Activated naive CD8-positive, alpha-beta T cell treated with anti-CD3 and anti-CD28 coated beads, Interleukin-2, amount 50 U/mL, for 24 hours (primary cell): ENCODE measurements at places on chromosomes 13 and 19.
A peak's percentile ranks its signal among the peaks of the same experiment; 100 is the strongest.

DNA sequence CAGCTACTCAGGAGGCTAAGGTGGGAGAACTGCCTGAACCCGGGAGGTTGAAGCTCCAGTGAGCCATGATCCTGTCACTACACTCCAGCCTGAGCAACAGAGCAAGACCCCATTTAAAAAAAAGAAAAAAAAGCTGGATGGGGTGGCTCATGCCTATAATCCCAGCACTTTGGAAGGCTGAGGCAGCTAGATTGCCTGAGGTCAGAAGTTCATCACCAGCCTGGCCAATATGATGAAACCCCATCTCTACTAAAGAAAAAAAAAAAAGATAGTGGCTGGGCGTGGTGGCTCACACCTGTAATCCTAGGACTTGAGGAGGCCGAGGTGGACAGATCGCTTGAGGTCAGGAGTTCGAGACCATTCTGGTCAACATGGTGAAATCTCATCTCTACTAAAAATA is 15.0 kb downstream of the LTBP4 start:
- peaks cover 47% of the 10 kb centered on the region for H3K4me1 ChIP-seq
- peak overlapping the region; percentile 98 for H3K27ac ChIP-seq
- H3K27me3 ChIP-seq: no peaks in the 10 kb centered on the region
- no peak overlapping the region for H3K4me3 ChIP-seq

- DNase-seq: no peak
- no peak overlapping the region for H3K27ac ChIP-seq
- peaks cover 2% of the 10 kb centered on the region for H3K27me3 ChIP-seq
- H3K4me3 ChIP-seq: no peak overlapping the region
Measured at GRCh38 chr13:44620057-44620456, 43.9 kb upstream of the TSC22D1 start.

GRCh38 chr13:102962430-102962829 is 103.8 kb downstream of the SLC10A2 start:
- no peak for DNase-seq
- H3K36me3 ChIP-seq: no peaks in the 10 kb centered on the region
- H3K4me3 ChIP-seq: no peak overlapping the region
- no peak overlapping the region for H3K27ac ChIP-seq
- H3K27me3 ChIP-seq: peaks cover 5% of the 10 kb centered on the region

- no peaks in the 10 kb centered on the region for H3K27me3 ChIP-seq
- peaks cover 43% of the 10 kb centered on the region for H3K36me3 ChIP-seq
- H3K4me3 ChIP-seq: peak overlapping the region; percentile 33
- peak overlapping the region; percentile 53 for H3K27ac ChIP-seq
- no peak for DNase-seq
Measured at GRCh38 chr19:4053423-4054324, 13.0 kb downstream of the ZBTB7A start.

DNA sequence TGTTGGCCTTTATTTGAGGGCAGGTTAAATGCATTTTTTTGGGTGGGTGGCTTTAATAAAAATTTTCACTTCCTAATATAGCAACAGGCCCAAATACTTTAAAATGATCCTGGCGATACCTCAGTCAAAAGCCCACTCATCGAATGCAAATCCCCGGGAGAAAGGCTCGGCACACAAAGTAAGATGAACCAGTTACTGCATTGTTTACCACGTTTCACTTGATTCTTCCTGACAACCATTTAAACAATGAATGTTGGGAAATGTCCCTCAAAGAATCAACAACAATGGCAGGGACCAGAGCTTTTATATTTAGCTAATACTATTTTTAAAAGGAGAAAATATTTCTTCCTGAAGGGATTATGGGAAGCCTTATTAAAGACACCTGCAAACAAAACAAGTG is 187.7 kb downstream of the ABCC4 start:
- H3K4me1 ChIP-seq: no peaks in the 10 kb centered on the region
- H3K4me3 ChIP-seq: no peak overlapping the region
- peaks cover 20% of the 10 kb centered on the region for H3K36me3 ChIP-seq
- no peak overlapping the region for H3K27ac ChIP-seq
- DNase-seq: no peak

- H3K4me1 ChIP-seq: peaks cover 6% of the 10 kb centered on the region
- H3K27ac ChIP-seq: no peak overlapping the region
- no peaks in the 10 kb centered on the region for H3K27me3 ChIP-seq
- peaks cover under 1% of the 10 kb centered on the region for H3K36me3 ChIP-seq
Measured at GRCh38 chr19:1483979-1484428, 5.0 kb upstream of the C19orf25 start.

DNA sequence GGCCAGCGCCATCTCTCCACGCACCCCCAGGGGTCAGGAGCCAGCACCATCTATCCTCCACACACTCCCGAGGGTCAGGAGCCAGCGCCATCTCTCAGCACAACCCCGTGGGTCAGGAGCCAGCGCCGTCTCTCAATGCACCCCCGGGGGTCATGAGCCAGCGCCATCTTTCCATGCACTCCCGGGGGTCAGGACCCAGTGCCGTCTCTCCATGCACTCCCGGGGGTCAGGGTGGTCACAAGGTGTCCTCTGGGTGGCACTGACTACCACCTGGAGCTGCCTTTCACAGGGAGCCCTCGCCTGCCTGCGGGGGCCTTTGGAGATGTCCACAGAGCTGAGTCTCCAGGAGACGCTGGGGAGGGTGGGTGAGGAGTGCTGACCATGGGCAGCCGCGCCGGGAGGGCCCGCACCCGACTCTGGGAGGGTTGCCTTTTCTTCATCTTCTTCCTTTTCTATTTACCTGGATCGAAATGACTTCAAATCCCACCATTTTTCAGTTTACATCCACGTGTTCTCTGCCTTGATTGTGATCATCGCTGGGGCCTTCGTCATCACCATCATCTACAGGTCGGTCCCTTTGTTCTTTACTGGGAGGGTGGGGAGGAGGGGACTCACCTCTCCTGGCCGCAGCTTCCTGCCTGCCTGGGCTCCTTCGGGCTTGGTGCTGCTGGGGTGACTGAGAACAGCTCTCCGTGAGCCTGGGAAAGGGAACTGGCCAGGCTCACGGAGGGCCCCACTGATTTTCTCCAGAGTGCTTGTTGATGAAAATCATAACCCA is 19.1 kb downstream of the TEX29 start:
- no peak overlapping the region for H3K27ac ChIP-seq
- H3K36me3 ChIP-seq: no peaks in the 10 kb centered on the region
- no peaks in the 10 kb centered on the region for H3K4me1 ChIP-seq
- no peaks in the 10 kb centered on the region for H3K27me3 ChIP-seq
- no peak for DNase-seq

DNA sequence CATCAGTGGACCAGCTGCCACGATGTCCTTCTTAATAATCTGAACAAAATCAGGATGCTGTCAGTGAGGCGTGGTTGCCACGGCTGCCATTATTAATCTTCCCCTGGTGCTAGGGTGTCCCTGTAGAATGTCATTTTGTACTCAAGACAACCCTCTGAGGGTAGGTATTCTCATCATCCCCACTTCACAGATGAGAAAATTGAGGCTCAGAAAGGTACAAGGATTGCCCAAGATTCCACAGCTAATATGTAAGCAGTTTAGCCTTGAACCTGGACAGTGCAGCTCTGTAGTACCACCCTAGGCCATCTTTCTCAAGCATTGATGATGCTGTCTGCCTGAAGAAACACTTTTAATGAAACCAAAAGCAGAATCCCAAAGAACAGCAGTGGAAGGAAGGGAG is 8.1 kb downstream of the PPP2R1A start:
- no peaks in the 10 kb centered on the region for H3K27me3 ChIP-seq
- no peak for DNase-seq
- H3K4me3 ChIP-seq: no peak overlapping the region
- H3K4me1 ChIP-seq: peaks cover 26% of the 10 kb centered on the region

- H3K4me3 ChIP-seq: no peak overlapping the region
- peaks cover 38% of the 10 kb centered on the region for H3K27me3 ChIP-seq
- no peaks in the 10 kb centered on the region for H3K36me3 ChIP-seq
- no peaks in the 10 kb centered on the region for H3K4me1 ChIP-seq
- H3K27ac ChIP-seq: no peak overlapping the region
Measured at GRCh38 chr19:50829801-50830200, 3.6 kb downstream of the KLK15 start.

DNA sequence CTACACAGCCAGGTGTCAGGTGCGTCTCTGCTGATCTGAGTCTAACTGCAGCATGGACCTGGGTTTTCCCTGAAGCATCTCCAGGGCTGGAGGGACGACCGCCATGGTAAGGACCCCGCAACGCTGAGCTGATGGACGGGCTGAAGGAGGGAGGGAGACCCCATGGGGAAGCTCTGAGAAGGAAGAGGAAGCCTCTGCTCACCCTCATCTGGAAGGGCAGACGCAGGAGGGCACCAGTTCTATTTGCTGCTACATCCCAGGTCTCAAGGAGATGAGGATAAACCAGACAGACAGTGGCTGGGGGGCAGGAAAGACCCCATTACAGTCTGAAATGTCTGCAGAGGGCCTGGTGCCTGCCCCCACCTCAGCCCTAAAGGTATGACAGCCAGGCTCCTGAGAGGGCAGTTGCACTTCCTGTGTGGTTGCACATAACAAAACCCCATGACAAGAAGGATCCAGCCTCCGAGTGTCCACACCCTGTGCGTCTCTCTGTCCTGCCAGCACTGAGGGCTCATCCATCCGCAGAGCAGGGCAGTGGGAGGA is at the start of gene LILRA2:
TSS of gene LILRA2 (plus strand) at position 461 of the 543 bp plus-strand sequence. CDS start 89 bp downstream, outside the sequence.
- H3K27ac ChIP-seq: no peak within 1 kb of the TSS
- no peak for DNase-seq
- H3K4me3 ChIP-seq: no peak within 1 kb of the TSS
- H3K36me3 ChIP-seq: no peaks in the 10 kb centered on the region
- peaks cover 9% of the 10 kb centered on the region for H3K4me1 ChIP-seq
